Stimulated activated naive CD4-positive, alpha-beta T cell treated with Interleukin-2 at 50 U/mL for 16 hours (primary cell): ENCODE measurements at places on chromosomes 3 and 15.
A peak's percentile ranks its signal among the peaks of the same experiment; 100 is the strongest.

DNA sequence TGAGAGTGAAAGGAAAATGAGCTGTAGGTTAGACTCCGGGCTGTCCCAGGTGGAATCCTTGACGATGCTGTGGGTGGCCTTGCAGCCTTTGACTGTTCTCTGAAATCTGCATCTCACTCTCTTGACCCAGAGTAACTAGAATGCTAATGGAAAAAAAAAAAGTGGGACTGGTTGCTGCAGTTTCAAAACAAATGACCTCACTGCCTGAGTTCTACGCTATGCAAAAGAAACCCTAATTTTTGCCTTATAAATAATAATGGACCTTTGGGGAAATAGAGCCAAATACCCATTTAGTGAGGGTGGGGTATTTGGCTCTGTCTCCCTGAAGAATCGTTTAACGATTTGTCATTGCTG lies 309.7 kb upstream of the C2CD4B start:
- DNase-seq = no peak

DNA sequence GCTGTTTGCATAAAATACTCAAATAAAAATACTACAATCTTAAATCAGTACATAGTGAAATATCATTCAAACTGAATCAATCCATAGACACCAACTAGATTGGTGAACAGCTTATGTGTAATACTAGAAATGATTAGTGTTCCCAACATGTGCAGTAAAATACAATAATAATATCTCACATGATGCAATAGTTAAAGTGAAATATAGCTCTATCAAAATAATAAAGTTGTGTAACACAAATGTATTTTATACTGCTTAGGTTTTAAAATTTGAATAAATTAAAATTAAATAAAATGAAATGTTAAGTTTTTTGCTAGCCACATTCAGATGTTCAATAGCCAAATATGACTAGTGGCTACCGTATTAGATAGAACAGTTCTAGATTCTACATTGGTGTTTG lies 714.1 kb downstream of the ZNF385D start:
- DNase-seq = no peak

DNA sequence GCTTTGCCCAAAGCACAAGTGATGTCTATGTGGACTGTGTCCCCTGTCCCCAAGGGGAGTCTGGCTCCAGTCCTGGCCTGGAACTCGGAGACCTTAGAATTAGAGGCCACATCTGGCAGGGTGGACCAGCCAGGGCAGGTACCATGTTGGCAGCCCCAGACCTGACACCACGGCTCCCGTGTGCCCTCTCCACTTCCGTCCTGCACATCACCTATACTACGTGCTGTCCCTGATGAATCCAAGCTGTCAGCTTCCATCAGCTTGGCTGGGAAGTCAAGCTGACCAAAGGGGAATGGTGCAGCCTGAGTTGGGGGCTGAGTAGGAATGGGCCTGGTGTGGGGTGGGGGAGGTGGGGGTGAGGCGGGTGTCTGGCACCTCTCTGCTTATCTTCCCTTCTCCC lies 15.3 kb downstream of the C15orf39 start:
- DNase-seq = no peak

DNA sequence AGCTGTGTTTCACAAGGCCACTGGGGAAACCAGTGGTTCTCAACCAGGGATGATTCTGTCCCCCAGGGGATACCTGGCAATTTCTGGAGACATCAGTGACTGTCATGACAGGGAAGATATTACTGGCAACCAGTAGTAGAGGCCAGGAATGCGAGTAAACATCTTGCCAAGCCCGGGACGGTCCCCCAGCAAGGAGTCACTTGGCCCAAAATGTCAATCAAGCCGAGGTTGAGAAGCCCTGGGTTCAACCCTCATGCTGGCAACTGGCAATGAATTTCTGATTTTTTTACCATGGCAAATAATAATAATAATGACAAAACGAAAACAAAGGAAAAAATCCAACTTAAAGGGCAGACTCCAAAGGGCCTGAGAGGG lies 65.5 kb upstream of the RPL32 start:
- DNase-seq = no peak

GRCh38 chr15:90599116-90599515 lies 69.4 kb downstream of the CRTC3 start:
- no peak for DNase-seq

DNA sequence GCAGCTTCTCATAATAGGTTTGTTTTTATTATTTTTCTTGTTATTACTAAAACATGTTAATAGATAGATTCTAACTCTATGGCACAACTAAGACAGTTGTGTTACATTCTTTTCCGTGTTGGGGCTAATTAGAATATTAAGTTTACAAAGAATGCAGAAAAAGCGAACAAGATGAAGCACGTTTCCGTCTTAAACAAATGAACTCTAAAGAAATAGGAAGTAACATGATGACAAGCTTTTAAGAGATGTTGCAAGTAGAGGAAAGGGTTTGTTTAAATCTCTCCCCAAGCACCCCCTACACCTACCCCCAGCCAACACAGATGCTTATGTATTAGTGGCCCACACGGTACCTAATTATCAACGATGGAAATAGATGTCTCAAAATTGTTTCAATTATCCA lies 207.1 kb downstream of the TP63 start:
- no peak for DNase-seq

DNA sequence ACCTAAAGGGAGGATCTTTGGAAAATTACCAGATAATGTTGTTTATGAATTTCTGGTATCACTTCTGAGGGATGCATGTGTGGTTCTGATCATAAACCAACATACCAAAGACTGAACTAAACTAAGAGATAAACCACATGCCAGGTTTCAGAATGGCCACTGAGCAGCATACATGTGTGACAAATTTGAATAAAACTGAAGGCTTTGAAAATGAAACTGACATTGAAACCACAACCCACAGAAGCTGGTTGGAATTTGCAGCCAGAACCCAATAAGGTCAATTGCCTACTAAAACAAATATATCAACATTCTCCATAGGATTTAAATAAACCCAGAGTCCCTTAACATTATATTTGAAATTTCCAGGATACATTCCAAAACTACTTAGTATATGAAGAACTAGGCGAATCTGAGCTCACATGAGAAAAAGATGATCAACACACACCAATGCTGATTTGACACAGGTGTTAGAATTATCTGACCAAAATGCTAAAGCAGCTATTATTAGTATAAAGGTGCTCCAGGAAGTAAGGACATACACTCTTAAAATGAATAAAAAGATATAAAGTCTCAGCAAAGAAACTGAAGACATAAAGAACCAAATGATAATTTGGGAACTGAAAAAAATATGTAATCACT lies 125.0 kb downstream of the ZNF280D start:
- DNase-seq = no peak

DNA sequence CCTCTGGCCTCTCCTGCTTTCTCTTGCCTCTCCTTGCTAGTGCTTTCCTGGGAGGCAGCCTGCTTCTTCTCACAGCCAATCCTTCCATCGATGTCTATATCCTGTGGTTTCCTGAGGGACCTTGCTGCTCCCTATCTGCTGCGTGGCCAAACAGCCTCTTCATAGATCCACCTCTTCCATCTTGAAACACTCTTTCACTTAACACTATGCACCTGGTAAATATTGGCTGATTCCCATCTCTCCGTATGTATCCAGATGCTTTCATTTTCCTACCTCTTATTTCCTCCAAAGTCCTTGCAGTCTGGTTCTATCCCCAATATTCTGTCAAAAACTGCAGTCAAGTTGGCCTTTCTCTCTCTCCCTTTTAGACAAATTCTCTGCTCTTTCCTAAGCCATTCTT lies 205.2 kb upstream of the CFAP20DC start:
- no peak for DNase-seq

DNA sequence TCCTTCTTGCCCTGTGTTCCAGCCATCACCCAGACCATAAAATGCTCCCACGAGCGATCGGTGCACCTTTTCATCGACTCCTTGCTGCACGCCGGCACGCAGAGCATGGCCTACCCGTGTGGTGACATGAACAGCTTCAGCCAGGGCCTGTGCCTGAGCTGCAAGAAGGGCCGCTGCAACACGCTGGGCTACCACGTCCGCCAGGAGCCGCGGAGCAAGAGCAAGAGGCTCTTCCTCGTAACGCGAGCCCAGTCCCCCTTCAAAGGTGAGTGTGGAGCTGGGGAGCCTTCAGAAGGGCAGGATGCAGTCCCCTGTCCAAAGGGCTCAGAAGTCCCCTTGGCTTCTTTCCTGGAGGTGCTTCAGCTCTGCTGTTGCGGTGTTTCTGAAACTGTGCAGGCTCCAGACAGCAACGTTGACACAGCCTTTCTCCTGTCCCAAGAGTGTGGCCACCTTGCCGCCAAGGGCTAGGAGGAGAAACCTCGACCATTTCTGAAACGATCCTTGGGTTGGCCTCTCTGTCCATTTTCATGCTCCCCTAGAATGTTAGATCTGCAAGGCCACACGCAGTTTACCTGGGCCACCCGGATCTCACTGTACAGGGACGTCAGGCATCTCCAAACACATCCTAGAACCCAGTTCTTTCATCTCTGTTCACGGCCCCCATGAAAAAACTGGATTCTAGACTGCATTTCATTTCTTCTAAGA lies 116.7 kb downstream of the LIPC start:
- DNase-seq = no peak

- no peak for DNase-seq
These were observed 122.3 kb downstream of the MEGF11 start for GRCh38 chr15:66131200-66131599.

- no peak for DNase-seq
These were observed 96.4 kb downstream of the ITPR1 start for GRCh38 chr3:4589475-4590097.

GRCh38 chr15:34581043-34581365 lies 2.4 kb downstream of the GOLGA8B start:
- no peak for DNase-seq

DNA sequence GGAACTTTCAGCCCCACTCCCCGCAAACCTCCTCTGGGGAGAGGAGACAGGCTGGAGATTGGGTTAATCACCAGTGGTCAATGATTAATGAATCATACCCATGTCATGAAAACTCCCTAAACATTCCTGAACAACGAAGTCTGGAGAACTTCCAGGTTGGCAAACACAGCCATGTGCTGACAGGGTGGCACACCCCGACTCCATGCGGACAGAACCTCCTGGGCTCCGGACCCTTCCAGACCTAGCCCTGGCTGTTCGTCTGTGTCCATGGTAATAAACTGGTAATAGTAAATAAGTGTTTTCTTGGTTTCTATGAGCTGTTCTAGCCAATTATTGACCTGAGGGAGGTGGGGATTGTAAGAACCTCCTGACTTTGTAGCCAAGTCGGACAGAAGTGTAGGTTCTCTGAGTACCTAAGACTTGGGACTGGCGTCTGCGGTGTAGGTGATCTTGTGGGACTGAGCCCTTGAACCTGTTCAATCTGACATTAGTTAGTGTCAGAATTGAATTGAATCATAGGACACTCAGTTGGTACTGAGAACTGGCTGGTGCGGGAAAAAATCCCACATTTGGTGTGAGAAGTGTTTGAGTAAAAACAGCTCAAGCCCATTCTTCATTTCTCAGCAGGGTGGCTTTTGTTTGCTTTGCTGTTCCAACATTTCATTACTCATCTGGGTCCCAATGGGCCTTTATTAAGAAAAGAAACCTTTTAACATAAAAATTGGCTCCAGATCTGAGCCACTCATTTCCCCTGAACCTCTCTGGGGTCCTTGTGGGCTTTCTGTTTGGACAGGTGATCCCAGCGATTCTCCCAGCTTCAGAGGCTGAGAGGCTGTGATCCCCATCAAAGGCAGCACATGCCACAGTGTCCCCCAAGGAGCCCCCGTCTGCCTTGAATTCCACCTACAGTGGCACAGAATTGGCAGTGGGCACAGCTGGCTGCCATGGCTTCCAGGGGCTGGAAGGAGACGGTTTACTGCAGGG lies 151.0 kb downstream of the TJP1 start:
- DNase-seq = no peak

- no peak for DNase-seq
These were observed 123.4 kb upstream of the LRRN1 start for GRCh38 chr3:3675801-3676200.

GRCh38 chr3:134372396-134373270 lies 1.6 kb downstream of the AMOTL2 start:
- no peak for DNase-seq

DNA sequence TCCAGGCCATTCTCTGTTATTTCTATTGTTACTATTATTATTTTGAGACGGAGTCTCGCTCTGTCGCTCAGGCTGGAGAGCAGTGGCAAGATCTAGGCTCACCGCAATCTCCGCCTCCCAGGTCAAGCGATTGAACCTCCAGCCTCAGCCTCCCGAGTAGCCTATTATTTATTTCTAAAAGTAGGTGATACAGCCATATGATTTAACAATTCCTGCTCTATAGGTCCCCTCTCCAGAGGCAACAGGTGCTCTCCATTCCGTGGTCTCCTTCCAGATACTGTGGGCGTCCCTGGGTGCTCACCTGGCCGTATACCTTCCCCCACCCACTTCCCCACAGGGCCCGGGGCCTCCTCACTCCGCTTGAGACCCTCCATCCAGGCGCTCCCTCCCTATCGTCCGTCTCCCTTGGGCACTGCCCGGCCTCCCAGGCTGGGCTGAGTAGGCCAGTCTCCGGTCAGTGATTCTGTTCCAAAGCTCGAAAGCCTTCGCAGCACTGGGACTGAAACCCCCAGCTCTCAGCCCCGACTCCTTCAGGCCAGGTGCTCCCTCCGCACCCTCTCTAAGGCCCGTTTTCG lies 708 bp upstream of the PTPN23 start:
- no peak for DNase-seq

- DNase-seq = no peak
These were observed 6.9 kb upstream of the CHD2 start for GRCh38 chr15:92893200-92893599.

GRCh38 chr3:154464440-154465190 lies 34.6 kb upstream of the GPR149 start:
- no peak for DNase-seq

- no peak for DNase-seq
These were observed 58.4 kb upstream of the ATP2C1 start for GRCh38 chr3:130835483-130835882.

DNA sequence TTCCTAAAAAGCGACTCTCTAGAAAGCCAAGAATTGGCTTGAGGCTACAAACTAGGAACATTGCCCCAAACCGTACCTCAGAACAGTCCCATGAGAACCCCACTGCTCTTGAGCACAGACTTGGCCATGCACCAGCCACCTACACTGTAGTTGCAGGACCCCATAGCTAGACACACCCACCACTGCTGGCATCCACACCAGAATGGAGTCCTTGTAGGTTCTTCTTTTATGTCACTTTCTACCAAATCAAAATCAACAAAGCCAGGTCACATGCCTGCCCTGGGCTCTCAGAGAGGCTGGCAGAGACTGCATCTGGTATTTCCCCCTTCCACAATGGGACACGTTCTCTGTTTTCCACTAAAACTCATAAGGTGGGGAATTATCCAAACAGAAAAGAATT lies 290.5 kb downstream of the SHOX2 start:
- no peak for DNase-seq

GRCh38 chr3:43022121-43022520 lies 43.0 kb downstream of the GASK1A start:
- no peak for DNase-seq

- DNase-seq = peak; percentile 29
These were observed 62.7 kb upstream of the ZNF148 start for GRCh38 chr3:125437631-125438435.

- peak; percentile 19 for DNase-seq
These were observed 1.4 kb downstream of the IGF1R start for GRCh38 chr15:98649472-98650416.

DNA sequence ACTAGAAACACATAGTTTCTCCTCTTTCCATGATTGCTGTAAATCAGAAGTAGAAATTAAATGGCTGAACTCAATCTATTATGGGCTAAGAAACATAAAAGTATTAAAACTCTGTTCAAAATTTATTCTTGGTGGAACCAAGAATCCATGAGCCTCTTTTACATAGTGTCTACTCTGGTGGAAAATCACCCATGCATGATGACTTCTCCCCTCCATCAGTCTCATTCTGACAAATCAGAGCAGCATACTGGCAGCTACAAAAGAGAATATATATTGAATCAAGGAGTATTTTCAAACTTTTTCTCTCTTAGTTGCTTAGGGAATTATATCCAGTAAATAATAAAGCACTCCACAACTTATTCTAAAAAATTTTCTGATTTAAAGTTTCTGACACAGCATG lies 536.9 kb upstream of the CCDC54 start:
- DNase-seq = no peak
